Right renal pelvis (tissue), 4 donors: ENCODE measurements at places on chromosomes 12 and 14. TPM values are rescaled to one million over a fixed set of nuclear protein-coding genes. Genes with fewer than 3 reads are reported as not detected.

DNA sequence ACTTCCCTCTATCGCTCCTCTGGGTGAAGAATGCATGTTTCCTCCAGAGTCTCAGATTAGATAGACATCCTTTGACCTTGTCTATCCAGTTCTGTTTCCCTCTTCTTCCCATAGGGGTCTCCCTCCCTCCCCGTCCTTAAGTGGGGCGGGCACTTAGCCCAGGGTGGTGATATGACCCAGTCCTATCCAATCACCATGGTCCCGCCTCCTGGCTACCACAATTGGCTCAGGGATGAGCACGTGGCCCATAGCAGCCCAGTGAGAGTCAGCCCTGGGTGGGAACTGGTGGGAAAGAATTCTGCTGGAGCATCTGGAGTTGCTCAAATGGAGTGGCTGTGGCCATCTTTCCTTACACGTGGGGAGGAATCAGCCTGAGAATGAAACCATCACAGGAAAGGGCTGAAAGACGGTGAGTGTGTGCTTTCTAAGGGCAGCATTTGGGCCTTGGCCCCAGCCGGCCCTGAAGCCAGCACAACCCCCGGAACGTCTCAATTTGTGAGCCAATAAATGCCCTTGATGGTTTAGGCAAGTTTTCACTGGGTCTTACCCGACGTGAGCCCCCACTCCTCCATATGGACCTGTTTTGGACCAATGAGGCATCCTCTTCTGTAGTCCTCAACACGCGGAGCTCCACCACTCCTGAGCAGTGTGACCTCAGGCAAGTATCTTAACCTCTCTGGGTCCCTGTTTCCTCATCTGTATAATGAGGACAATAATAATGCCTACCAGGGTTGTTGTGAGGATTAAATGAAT, 14.4 kb upstream of the MLXIP start:
- no peak for DNase-seq

PCED1B gene
- 4.7 TPM for polyA plus RNA-seq

DNA sequence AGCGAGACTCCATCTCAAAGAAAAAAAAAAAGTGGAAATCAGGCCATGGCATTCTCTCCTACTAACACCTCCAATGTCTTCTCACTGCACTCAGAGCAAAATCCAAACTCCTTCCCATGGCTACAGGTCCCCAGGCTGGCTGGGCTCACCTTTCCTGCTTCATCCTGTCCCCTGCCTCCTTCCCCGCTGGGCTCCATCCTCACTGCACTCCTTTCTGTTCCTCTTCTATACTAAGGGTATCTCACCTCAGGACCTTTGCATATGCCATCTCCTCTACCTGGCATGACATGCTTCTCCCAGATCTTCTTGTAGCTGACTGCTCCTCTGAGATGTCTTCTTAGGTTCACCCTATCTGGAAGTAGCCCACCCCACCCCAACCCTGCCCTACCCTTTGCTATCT, 111.1 kb downstream of the DPF3 start:
- DNase-seq: no peak

DNA sequence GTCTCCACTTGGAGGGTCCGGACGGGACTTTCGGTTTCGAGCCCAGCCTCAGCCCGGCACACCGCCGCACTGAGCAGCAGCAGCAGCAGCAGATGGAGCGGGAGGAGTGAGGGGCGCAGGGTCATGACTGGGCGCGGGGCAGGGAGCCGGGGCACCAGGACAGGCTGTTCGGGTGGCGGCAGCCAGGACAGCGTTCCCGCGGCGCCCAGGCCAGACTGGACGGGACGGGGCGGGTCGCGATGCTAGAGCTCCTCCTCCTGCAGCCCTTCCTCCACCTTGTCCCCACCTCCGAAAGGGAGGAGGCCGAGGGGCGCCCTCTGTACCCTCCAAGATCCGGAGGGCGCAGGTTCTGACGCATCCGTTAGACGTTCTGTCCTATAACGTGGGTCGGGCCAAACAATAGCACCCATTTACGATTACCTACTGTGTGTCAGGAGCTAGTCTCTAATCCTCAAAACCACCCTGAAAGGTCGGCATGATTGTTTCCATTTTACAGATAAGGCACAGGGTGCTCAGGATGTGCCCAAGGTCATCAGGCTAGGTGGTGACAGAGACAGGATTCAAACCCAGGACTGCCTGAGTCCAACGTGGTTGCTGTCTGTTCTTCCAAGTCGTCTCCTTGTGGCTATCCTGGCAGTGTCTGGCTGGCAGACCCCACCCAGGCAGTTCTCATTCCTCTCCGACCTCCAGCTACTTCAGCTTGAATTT, at the start of gene FKBP11:
Gene FKBP11 (minus strand): TSS at position 189 of the 708 bp plus-strand sequence. CDS start 64 bp downstream, at position 125.
- no peak for DNase-seq

PAPOLA gene
- polyA plus RNA-seq: 218 TPM

SLC17A8 gene
- 0.23 TPM for polyA plus RNA-seq
